ENCODE measurements at places on chromosomes 1 and 21.

GRCh38 chr1:25700626-25701025 lies 84.0 kb downstream of the MAN1C1 start:
- DNase-seq, result no peak

DNA sequence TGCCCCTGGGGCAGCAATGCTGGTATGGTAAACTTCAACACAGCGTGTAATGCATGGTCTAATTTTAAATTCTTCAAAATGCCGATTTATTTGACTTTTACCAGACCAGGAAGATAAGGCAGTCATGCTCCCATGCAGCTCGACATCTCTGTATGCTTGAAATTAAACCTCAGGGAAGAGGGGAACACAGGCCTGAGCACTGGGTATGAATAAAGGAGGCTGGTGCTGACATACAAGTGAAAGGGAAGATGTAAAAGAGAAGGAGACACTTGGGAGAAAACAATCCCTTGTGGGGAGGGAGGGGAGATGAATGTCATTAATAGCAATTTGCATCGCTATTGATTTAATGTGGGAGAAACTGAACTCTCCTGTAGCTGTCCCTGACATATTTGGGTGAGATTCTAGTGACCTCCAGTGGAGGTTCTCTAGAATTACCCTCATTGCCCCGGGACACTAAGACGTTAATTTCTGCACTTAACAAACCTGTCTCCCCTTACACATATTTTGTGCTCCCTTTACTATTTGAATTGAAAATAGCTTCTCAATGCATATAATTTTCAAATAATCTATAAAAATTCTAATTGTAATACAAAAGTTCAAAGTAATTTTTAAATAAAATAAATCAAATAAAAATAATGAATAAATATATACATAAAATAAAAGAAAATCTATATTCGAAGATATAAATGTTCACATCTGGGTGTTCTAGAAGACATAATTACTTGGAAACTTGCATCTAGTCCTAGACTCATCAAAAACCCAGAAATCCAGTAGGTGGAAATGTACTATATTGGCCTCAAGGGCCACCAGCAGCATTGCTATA lies 283.1 kb downstream of the LMX1A start:
- DNase-seq, result no peak

DNA sequence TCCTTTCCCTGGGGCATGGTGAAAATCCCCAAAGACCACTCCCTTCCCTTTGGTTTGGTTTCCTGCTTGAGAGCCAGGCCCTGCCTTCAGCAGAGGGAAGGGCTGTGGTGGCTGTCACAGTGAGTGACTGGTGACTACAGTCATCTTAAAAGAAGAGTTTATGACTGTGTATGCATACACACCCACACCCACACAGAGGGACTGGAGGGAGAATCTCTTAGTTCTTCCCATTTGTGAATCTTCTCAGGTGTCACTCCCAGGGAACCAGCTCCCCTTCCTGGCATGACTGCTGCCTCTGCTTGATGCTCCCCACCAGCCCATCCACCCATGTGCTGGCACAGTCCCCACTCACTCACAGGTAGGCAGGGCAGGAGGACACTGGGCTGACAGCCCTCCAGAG lies 3.9 kb upstream of the KCNA2 start:
- no peak for DNase-seq

DNA sequence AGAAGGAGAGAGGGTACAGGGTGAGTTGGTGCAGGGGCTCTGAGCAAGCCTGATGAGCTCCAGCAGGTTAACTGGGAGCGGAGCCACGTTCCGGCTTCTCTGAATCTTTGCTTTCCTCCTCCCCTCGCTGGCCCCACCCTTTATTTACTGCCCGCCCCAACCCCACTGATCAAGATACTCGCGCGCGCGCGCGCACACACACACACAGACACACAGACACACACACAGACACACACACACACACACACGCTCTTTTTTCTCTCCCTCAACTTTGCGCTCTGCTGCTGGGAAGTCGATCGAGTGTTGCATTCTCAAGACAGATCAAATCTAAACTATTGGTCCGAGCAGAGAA lies at the start of gene GRIK1:
TSS of gene GRIK1 (minus strand) at position 73 of the 352 bp plus-strand sequence.
- peak; percentile 12 for DNase-seq

GRCh38 chr1:43074244-43074643 lies 97.8 kb downstream of the EBNA1BP2 start:
- DNase-seq, result no peak

Measured in nucleus accumbens (tissue), 56 donors.